Colonic mucosa (tissue), 4 donors: ENCODE measurements at places on chromosomes 5 and 9. TPM values are rescaled to one million over a fixed set of nuclear protein-coding genes. Genes with fewer than 3 reads are reported as not detected.

Gene IFNK
- total RNA-seq = not detected

Gene IFNA8
- total RNA-seq = not detected

Gene NR2F1-AS1
- total RNA-seq = 2.4 TPM

Gene DBH
- total RNA-seq = not detected

- DNase-seq = no peak
These were observed 372.1 kb downstream of the PDE4D start for GRCh38 chr5:59521476-59521875.

- DNase-seq = peak; percentile 90
These were observed 137.2 kb downstream of the C9orf50 start for GRCh38 chr9:129483415-129484351.

GRCh38 chr5:175672976-175673648 lies 15.2 kb downstream of the HRH2 start:
- no peak for DNase-seq

DNA sequence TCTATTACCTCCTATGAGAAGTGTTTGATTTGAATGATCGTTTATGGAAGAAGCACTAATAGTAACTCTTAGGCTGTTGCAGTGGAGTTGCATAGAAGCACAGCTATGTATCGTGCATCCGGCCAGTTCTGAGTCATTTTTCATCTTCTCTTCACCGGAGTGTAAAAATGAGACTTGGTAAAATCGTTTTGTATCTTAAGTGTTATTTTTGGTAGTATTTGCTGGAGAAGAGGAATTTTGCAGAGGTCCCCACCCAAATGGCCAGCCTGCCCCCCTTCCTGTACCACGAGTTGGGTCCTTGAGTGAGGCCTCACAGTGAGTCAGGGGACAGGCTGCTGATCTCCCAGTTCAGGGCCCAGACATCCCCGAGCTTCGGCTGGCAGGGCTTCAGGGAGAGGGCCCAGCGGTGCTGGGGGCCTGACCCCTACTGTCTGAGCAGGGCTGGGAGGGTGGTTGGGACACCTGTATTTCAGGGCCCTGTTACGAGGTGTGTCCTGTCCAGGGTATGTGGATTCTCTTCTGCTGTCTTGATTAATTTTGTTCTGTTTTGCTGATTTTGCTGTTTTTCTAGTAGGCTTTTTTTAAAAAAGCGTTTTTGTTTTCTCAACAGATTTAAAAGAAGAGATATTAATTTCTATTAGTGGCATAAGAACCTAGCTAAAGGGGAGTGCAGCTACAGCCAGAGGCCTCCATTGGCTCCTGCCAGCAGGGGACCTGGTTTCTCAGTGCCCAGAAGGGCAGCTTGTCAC lies 210.8 kb downstream of the TRIO start:
- DNase-seq = no peak

- DNase-seq = no peak
These were observed 91.2 kb upstream of the SNX2 start for GRCh38 chr5:122683631-122684030.

DNA sequence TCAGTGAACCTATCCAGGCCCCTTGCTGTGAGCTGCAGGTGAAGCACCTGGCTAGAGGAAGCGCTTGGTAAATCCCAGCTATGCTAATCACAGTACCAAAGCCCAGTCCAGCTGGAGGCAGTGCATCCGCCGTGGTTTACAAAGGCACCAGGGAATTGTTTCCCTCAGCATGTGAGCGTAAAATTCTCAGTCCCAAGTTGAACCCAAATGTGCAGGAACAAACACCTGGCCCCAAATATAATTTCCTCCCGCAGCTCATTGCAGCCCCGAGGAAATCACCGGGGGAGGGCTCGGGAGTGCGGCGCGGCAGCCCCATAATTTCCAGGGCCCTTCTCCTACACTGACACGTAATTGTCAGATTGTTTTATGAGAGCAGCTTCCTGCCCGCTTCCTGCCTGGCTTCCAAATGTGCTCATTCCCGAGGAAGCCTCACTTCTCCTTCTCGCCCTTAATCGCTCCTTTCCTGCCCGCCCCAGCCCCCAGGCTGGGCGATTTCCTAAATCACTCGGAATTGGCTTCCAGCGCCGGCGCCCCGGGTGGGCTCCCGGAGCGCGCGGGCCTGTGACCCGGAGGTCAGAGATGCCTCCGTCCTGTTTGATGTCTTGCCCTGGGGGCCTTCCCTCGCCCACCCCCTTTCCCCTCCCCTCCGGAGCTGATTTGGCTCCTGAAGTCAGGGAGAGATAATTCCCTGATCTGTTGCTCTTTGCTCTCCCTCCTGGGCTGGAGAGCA lies 134.4 kb downstream of the FGF1 start:
- DNase-seq = no peak
